ENCODE measurements at places on chromosomes 5 and 9. TPM values are rescaled to one million over a fixed set of nuclear protein-coding genes. Genes with fewer than 3 reads are reported as not detected.

GRCh38 chr5:35442885-35443639, 174.6 kb upstream of the SPEF2 start:
- H3K27ac ChIP-seq, result no peak overlapping the region
- no peaks in the 10 kb centered on the region for H3K36me3 ChIP-seq
- no peak for DNase-seq
- H3K4me3 ChIP-seq, result no peak overlapping the region
- H3K27me3 ChIP-seq, result no peaks in the 10 kb centered on the region

DNA sequence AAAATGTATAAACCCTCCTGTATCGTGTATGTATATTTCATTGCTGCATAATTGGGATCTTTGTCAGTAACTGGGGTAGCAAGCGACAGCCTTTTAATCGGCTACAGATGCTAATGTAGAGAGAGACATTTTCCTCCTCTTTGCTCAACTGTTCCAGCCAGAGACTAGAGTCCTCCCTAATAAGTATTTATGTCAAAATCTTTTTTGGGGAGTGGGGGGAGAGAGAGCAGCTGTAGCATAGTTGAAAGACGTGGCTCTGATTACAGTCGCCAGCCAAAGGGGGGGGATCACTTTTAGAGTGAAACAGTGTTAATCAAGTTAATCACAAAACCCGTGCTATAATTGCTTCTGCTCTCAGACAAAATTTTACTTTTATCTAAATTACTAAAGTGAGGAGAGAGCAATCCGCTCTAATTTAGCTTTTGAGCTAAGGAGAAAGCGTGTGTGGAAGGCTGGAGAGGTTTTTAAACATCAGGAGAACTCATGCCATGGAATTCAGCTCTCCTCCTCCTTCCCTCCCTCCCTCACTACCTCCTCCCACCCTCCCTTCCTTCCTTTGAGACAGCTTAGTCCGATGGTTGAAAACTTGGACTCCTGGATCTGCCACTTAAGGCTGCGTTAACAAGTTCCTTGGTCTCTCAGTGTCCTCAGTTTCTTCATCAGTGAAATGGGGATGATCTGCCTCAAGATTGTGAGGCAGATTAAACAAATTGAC, 87.3 kb upstream of the ZNF618 start:
- no peaks in the 10 kb centered on the region for H3K4me1 ChIP-seq
- H3K4me3 ChIP-seq, result no peak overlapping the region
- peaks cover 4% of the 10 kb centered on the region for H3K27me3 ChIP-seq
- no peaks in the 10 kb centered on the region for H3K36me3 ChIP-seq

PCDHB15 gene
- 1.7 TPM for polyA plus RNA-seq

OMD gene
- polyA plus RNA-seq, result not detected

TCF7 gene
- 9.7 TPM for polyA plus RNA-seq

SLC46A2 gene
- 0.03 TPM for polyA plus RNA-seq

Measured in small intestine (tissue), 16 donors.